ENCODE measurements at places on chromosomes 6 and 20.

DNA sequence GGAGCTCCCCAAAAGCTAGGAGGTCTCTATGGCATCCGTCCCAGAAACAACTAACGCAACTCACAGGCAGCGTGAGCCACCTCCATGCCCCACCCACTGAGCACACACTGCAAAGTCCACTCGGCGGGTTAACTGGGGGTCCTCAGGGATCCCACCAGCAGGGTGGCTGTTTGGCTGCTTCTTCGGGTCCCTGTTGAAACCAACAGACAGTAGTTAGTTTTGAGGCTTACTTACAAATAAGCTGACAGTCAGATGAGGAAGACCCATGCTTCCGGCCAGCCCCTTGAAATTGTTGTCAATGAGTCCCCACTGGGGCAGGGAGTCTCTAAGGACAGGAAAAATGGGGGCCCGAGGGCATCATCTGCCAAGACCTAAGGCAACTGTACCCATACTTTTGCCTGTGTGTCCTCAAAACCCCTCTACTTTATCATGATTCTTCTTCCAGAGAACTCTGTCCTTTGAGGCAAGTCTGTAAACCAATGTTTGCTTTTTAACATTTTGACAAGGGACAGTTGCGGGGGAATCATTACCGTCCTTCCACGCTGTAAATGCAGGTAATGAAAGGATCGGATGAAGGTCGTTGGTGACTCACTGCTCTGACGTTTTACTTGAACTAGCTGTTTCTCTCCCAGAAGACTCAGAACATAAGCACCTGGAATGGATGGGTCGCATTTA is 2.2 kb upstream of the PCK1 start:
- no peak for DNase-seq

DNA sequence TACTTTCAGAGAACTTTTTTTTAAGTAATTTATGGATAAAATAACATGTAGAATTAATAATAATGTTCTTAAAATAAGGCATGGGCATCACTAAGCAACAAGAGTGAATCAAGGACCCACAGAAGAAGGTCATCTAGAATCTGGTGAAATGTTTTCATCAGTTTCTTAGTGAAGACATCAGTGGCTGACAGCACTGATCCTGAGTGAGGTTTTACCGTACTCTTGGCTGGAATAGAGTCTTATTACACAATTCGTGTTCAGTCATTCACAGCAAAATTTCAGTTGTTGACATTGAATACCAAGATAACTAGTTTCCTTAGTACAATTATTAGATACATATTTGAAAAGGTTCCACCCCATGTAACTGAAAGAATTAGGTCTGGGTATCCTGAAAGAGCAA is 140.4 kb downstream of the C6orf58 start:
- DNase-seq, result no peak

DNA sequence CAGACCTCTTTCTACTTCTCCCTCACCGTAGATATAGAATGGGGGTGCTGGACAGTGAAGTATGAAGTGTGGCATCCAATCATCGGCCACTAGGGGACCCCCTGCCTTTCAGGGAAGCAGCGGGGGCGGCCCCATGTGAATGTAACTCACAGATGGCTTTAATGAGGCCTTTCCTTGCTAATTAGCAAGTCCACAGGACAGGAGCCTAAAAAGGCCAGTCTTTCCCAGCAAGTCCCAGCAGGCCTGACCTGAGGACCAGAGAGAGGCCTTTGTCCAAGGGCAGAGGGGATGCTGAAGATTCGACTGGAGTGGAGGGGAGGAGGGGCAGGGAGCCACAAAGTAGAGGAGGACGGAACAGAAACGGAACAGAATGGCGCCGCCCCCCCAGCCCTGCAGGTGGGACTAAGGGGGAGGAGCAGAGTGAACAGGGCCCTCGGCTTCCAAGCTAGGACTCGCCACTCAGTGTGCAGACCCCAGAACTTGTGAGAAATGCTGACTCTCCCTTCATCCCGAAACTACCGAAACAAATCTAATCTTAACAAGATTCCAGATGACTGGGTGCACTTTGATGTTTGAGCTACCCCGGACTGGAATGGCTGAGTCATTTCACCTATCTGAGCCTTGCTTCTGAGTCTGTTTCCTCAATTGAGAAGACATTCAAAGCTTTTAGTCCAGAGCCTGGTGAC is 5.8 kb downstream of the C6orf132 start:
- no peak for DNase-seq

- no peak for DNase-seq
Measured at GRCh38 chr6:108118810-108119768, 44.5 kb upstream of the OSTM1 start.

DNA sequence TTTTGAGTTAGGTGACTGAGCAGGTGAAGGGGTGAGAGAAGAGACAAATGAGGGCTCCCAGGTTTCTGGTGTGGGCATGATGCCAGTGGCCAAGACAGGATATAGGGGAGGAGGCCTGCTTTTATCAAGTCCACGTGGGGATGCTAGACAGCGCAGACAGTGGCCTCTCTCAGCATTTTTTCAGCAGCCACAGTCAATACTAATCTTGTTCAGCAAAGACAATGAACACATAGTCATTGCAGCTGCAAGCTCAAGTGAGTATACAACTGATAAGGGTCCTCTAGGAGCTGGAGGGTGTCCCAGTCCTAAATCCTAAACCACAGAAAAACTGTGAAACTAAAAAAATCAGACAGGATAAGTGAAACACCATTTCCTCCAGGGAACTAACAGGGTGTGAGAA is 48.6 kb downstream of the UQCC1 start:
- DNase-seq, result no peak

DNA sequence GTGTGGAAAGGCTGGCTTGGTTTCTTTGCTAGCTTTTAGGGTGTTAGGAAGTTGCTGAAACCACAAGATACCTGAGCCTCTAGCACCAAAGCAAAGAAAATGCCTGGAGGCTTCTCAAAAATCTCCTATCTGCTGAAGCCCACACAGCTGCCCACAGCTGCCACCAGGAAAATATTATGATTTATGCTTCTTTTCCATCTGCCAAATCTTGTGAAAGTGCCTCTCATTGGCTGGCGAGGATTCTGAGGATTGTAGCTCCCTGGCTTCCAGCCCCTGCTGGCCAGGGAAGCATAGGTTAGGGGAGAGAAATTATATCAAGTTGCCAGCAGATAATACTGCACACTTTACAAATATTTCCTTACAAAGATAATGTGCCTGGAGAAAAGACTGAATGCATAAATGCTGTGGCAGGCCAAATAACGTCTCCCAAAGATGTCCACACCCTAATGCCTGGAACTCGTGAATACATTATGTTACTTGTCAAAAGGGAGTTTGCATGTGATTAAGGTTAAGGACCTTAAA is 98.4 kb downstream of the MRPL14 start:
- DNase-seq, result no peak

DNA sequence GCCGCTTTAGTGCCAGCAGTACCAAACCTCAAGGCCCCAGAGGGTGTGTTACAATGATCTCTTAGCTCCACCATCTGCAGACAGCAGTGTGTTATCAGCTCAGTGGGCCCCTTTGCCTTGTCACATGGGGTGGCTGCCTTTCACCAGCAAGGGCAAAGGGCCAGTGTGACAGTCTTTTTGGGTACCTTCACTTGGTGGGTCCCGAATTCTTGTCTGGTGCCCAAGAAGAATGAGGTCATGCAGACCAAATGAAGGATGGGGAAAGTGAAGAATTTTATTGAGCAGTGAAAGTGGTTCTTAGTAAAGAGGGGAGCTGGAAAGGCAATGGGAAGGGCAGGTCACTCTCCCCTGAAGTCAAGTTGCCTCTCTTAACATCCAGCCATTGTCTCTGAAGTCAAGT is 2.9 kb upstream of the SMIM28 start:
- no peak for DNase-seq

Data from T-helper 2 cell (primary cell).